ENCODE measurements at places on chromosomes 7 and 10. TPM values are rescaled to one million over a fixed set of nuclear protein-coding genes. Genes with fewer than 3 reads are reported as not detected.

GRCh38 chr10:114874827-114875411 lies 53.3 kb downstream of the FHIP2A start:
- peak; percentile 72 for DNase-seq

GRCh38 chr10:23408330-23408976 lies 30.4 kb upstream of the OTUD1 start:
- no peak for DNase-seq

DNA sequence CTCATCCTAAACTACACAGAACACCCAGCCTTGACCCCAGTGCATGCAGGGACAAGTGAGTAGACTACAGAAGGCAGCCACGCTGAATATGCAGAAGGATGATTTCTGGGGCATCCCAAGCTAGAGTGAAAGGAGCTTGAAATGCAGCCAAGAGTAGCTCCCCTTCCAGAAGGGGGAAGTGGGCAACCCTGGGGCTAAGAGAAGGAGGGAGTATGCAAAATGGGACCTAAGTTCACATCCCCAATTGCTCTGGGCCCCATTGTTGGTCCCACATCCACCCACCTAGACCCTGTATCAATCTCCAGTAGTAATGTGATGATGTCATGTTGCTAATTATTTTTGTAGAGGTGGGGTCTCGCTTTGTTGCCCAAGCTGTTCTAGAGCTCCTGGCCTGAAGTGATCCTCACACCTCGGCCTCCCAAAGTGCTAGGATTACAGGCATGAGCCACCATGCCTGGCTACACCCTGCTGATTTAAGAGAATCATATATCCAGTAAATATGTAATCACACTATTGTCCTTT lies 5.6 kb upstream of the PSTK start:
- DNase-seq, result no peak

- DNase-seq, result no peak
Observed at GRCh38 chr7:114051871-114052331, 133.1 kb upstream of the PPP1R3A start.

GRCh38 chr10:7409732-7410168 lies 1.1 kb downstream of the SFMBT2 start:
- no peak for DNase-seq

- no peak for DNase-seq
Observed at GRCh38 chr7:45146531-45147379, 10.8 kb upstream of the RAMP3 start.

DNA sequence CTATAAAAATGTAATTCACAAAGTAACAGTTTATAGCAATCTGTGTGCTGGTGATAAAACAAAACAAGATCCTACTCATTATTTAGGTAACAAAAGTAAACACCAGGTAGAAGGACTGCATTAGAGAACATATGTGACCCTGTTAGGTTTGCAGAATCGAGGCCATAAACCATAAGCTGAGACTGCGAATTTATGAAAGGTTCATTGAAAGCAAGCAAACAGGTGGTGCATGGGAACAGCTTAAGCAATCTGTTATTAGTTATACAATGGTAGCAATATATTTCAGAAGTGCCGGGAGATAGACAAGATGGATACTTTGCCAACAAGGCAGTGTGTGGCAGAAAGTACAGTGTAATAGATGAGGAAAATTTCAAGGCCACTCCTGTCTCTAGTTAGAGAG lies 23.5 kb upstream of the FAM133B start:
- DNase-seq, result no peak

DNA sequence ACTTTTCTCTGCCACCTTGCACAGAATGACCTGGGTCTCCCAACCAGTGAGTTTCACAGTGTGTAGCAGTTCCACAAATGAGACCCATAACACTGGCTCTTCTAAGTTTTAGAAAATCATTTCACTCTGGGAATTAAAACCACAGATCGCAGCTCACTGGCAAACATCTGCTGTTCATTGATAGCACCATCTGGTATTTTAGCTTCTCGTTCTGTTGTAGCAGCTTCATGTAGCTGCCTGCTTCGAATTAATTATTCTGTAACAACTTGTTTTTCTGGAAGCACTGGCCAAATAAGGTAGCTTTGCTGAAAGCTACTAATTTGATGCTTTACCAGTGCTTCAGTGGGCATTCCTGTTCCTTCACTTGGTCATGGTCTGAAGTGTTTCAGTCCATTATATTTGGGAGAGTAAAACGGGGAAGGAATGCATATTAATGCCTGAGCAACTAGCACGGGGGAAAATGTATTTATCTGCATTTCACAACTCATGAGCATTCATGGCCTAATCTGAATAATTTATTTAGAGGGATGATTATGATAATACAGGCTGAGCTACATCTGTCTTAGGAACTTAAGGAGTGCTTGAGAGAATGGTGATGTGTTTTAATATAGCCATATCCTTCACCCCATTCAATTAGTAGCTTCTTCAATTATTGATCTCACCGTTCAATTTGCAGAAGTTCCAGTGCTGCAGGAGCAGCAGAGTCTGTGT lies 447.4 kb downstream of the XPNPEP1 start:
- DNase-seq, result no peak

DNA sequence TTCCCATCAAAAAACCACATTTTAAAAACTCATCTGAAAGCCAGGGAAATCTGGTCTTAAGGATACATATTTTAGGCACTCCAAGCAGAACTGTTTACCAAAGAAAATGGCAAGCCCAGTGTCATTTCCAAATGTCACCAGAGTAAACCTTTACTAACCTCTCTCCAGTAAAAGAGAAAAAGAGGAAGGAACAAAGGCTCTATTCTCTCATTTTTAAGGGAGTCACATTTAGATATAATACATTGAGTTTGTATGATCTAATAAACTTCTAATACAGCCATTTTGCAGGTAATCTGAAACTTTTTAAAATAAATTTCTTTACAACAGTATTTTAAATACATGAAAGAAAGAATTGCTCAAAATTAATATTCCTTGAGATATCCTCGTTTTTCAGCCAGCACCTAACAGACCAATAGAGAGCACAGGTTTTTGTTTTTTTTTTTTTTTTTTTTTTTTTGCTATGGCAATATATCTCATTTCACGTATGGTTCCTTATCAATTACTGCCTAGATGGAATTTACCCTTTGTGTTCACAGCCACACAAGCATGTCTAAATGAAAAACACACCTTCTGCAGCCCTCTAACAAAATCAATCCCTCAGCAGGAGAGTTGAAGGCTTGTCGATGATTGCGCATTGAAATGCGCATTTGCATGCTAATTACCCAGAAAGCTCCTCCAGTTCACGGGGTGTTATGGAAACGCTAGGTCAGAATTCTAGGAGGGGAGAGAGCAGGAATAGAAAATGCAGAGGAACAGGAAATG lies 39.8 kb upstream of the MSRB2 start:
- DNase-seq, result no peak

DNA sequence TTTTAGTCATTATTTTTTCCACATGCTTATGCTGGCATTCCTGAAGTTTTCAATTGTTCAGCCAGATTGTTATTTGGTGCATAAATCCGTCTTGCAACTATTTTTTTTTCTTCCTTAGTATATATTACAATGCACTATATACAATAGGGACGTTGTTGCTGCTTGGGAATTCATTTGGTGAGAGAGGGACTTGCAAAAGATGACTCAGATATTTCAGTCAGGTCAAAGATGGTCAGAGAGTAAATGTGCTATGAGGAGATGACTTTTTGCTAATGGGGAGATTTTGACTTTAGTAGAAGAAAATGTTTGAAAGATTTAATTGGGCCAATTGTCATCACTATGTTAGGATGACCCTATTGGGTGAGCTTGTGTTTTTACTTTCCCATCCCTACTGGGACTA lies 348.4 kb upstream of the MTPN start:
- no peak for DNase-seq

Gene NUTM2D
- total RNA-seq, result 0.17 TPM

Gene MYH16
- not detected for total RNA-seq

Gene SMKR1
- 0.56 TPM for total RNA-seq
